ENCODE measurements at places on chromosomes 3 and 15.

GRCh38 chr15:37368961-37369360 lies 268.6 kb upstream of the MEIS2 start:
- DNase-seq: no peak

GRCh38 chr3:157387708-157388435 lies 48.8 kb upstream of the PTX3 start:
- DNase-seq: no peak

- DNase-seq: no peak
These were observed 19.8 kb upstream of the MTHFS start for GRCh38 chr15:79916502-79917132.

- DNase-seq: no peak
These were observed 290.2 kb upstream of the CNTN3 start for GRCh38 chr3:74904646-74905045.

GRCh38 chr3:118688396-118688884 lies 346.2 kb downstream of the IGSF11 start:
- DNase-seq: no peak

DNA sequence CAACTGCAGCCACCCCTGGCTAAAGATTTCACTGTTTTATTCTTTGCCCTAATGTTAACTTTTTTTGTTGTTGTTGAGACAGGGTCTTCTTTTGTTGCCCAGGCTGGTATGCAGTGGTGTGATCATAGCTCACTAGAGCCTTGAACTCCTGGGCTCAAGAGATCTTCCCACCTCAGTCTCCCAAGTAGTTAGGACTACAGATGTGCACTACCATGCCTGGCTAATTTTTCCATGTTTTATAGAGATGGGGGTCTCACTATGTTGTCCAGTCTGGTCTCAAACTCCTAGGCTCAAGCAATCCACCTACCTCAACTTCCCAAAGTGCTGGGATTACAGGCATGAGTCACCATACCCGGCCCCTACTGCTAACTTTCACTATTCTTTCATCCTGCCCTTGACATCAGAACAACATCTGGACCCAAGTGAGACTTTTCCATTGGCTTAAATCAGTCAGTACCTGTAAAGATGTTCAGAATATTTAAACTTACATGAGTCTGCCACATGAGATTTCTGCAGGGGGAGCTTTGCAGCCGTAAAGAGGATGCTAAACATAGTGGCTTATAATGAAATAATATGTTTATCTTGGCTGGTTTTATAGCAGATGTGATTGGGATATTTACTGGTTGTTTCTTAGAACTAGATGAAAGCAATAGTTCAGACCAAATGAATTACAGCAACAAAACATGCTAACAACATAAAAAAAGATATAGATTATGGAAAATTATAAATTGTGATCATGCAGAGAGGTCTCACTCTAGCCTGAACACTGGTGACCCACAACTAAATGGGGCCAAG lies 73.6 kb downstream of the HMG20A start:
- DNase-seq: no peak

- DNase-seq: no peak
These were observed 197.5 kb downstream of the UBE3A start for GRCh38 chr15:25241241-25241801.

DNA sequence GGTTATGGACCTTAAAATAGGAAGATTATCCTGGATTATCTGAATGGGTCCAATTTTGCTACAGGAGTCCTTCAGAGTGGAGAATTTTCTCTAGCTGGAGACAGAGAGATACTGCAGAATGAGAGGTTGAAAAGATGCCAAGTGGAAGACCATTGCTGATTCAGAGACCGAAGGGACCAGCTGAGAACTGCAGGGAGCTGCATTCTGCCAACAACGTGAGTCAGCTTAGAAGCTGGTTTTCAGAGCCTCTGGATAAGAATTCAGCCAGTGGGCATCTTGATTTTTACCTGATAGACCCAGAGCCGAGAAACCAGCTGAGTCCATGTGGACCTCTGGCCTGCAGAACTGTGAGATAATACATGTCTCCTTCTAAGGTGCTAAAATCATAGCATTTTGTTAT lies 234.0 kb downstream of the NR2F2 start:
- no peak for DNase-seq

GRCh38 chr3:115336836-115337235 lies 189.7 kb upstream of the ZBTB20 start:
- DNase-seq: no peak

GRCh38 chr3:187227658-187228258 lies 30.5 kb downstream of the RTP1 start:
- no peak for DNase-seq

DNA sequence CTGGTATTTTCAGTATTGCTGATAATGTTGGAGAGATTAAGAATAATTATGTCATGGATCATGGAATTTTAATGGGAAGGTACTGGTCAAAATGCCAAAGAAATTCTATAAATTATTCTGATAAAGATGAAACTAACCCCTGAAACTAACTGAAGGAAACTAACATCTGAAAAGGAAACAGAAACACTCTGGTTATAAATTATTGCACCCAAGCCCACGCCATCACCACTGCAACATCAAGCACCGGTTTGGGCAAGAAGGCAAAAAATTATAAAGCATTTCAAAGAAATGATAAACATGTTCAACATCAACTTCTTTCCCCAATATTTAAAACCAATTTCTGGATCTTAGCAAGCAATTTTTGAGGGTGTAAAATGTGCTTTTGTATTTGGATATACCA lies 372.5 kb downstream of the TBC1D5 start:
- no peak for DNase-seq

DNA sequence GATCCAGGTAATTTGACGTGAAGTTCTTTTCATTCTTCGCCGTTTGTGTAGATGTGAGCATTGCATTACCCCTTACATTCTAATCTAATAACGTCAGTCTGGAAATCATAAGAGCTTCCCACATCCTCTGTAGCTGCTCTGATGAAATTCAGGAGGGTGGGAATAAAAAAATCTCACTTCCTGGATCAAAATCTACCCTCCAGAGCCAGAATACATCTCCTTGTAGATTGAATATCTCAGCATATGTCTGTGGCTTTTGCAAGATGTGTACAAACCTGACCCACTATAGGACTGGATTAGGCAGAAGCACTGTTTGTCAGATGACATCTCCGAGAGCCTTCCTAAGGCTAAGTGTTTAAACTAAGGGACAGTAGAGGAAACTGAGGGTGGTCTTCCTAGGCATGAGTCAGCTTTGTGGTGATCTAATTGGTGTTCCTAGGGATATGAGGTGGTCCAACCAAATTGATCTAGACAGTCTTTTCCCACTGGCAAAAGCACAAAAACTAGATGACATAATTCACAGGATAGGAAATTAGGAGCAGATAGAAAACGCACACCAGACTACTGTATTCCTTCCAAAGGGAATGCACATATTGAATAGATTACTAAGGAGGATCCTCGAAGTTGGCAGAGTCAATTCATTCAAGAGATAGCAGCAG lies 216.3 kb upstream of the LRTM1 start:
- DNase-seq: no peak

DNA sequence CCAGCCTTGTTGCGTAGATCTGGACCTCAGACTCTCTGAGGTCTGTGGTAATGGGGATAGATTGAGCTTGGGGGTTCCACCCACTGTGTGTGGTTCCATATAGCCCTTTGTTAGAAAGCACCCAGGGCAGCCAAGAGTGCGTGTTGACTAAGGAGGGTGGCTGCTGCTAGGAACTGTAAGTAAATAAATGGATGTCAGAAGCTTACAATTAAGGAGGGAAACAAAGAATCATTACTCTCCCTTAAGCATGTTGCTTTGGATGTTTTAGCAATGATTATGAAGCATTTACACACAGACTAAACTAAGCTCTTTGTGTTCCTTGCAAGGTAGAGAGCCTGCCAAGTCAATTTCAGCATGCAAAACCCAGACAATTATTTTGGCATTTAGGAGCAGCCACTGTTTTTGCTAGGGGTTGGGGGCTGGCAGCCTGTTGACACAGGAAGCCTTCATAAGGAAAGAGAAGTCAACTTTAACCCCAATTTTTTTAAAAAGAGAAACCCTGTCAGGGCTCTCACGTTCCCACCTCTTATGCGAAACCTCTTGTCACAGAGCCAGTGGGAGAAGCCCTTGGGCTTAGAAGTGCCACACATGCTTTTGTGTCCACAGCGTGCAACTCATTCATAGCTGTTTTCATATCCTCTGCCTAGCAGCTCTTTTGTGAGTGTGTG lies 127.8 kb downstream of the CMSS1 start:
- peak; percentile 70 for DNase-seq

DNA sequence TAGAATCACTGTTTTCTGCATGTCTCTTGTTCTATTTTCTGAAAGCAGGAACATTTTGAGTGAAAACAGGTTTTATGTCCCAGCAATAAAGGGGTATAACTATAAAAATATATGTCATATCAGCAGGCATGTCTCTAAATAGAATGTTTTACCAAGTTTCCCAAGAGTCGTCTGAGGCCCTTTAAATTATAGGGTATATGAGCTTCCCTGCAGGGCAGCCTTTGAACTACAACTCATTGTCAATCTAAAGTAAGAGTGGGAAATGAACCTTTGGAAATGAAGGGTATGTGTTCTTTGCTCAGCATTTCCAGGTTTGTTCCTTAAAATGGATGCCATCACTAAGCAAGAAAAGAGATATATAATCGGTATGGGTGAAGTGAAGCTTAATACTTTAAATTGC lies 138.6 kb downstream of the LSAMP start:
- no peak for DNase-seq

- no peak for DNase-seq
These were observed 68.6 kb downstream of the KAT2B start for GRCh38 chr3:20108869-20109268.

DNA sequence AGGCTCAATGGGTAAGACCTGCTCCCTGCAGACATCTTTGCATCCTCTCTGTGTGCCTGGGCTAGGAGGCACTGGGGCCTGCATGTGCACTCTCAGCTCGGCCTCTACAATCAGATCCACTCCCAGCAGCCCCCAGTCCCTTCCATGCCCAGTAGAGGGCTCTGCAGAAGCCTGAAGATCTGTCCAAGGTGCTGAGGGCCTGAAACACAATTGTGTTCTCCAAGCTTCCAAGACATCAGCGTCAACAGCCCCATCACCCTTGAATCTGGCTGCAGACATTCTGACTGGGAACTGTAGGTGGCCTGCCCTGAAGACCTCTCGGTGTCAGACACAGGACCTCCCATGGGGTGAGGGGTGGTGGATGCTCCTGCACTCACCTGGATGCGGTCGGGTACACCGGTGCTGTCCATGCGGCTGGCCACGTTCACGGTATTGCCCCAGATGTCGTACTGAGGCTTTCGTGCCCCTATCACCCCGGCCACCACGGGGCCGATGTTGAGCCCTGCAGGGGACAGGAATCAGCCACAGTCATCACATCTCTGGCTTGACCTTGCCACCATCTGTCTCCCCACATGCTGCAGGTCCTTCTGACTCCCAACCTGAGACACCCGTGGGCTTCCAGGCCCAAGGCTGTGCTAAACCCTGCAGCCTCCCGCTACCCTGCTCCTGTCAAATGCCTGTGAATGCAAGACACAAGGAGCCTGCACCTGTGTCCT lies 84.7 kb downstream of the SEC22A start:
- DNase-seq: peak; percentile 4

DNA sequence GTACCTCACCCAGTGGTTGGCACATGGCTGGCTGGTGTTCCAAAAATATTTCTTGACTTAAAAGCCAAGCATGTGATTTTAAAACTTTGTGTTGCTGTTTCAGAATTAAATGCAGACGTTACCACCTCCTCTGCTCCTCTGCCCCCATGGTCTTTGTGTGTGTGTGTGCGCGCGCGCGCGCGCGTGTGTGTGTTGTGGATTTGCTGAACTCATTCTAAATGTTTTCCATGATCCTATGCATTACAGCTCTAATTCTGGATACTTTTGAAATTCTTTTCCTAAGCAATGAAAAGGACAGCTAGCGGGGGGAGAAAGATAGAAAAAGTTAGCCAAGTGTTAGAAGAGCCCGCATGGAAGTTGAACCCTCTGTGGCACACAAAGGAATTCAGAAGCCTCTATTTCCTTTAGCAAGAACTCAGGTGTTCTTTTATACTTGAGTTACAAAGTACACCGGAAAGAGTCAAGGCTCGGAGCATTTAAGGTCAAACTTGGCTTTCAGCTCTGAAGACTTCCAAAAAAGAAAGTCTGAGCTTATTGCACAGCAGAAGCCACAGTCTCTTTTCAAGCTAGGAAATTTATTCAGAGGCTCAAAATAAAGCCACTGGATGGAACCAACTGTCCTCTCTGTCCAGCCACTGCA lies 350.5 kb upstream of the TBL1XR1 start:
- DNase-seq: no peak

DNA sequence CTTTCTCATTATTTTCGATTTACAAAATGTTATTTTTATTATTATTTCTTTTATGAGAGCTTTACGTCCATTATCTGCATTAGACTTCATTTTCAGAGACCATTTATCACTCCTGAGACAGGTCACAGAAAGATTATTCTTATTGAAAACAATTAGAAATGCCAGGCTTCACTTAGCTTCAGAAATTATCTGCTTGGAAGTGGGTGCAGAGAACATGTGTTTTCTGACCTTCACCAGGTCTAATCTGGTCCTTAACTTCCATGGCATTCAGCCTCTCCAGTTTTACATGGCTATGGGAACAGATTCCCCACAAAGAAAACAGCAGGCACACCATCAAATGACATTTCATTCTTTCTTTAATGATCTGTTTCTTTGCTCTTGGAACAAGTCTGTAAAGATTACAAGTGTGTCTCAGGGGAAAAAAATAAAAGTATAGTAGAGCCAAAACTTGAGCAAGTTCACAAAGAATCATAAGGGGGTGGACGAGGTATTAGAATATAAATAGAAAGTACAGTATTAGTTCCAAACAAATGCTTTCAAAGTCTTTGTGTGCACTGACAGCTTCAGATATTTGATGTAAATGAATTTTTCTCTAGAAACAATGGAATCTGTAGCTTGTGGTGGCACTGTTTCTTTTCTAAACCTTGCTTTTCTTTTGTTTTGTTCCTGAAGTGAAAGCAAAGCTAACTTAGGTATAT lies 294.2 kb upstream of the MEIS2 start:
- DNase-seq: no peak

GRCh38 chr3:48555231-48555948 lies 1.2 kb downstream of the PFKFB4 start:
- no peak for DNase-seq

DNA sequence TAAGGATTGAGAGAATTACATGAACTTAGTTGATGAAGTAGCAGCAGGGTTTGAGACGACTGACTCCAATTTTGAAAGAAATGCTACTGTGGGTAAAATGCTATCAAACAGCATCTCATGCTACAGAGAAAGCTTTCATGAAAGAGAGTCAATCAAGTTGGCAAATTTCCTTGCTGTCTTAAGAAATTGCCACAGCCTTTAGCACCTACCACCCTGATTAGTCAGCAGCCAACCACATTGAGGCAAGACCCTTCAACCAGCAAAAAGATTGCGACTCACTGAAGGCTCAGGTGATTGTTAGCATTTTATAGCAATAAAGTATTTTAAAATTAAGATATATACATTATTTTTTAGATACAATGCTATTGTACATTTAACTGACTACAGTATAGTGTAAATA lies 80.9 kb downstream of the RAP2B start:
- DNase-seq: no peak

All from NCI-H1092 treated with DMSO at 0.1 percent for 48 hours (cell line).